BJ (cell line): ENCODE measurements at places on chromosomes 4 and X.
A peak's percentile ranks its signal among the peaks of the same experiment; 100 is the strongest.

- no peak for DNase-seq
Measured at GRCh38 chrX:18252644-18253359, 32.1 kb upstream of the BEND2 start.

DNA sequence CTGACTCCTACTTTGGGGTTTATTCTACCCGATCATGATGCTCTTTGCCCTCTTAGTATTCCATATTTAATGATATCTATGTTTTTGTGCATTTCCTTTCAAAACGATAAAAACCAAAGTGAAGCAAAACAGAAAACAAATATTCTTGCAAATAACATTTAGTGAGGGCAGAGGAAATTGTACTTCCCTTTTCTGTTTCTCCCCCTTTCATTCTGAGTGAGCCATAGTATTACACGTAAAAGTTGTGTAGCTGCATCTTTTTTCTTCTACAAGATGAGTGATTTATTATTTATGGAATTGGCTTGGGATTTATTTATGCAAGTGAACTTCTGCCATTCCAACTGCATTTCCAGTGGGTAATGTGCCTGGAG lies 109.9 kb downstream of the AFF2 start:
- DNase-seq, result no peak

- no peak for DNase-seq
Measured at GRCh38 chr4:85512446-85513205, 37.7 kb downstream of the ARHGAP24 start.

DNA sequence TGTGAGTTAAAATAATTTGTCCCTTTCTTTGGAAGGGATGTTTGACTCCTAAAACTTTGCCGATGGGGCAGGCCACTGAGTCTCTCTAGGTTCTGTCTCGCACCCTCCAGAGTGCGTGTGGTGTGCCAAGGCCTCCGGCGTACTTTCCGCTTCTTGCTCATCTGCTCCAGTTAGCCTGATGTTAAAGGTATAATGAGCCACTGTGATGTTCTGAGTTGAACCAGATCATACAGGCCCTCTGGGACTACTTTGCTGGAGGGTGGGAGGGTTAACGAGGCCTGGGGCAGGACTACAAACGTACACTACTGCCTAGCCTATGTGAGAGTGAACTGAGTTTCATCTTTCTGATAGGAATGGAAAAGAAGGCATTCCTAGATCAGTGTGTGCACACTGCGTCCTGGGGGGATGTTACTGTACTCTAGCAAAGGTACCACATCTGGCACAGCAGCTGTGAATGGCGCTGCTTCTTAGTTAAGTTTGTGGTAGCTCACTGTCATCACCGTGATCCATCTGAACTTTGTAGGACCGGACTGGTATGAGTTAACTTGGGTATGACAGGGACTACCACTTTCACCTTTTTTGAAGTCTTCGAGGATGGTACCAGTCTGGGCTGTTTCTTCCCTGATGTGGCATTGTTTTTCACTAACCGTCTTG lies 60.2 kb downstream of the RGS12 start:
- no peak for DNase-seq

GRCh38 chrX:40057405-40057804 lies 40.4 kb downstream of the BCOR start:
- DNase-seq, result no peak

DNA sequence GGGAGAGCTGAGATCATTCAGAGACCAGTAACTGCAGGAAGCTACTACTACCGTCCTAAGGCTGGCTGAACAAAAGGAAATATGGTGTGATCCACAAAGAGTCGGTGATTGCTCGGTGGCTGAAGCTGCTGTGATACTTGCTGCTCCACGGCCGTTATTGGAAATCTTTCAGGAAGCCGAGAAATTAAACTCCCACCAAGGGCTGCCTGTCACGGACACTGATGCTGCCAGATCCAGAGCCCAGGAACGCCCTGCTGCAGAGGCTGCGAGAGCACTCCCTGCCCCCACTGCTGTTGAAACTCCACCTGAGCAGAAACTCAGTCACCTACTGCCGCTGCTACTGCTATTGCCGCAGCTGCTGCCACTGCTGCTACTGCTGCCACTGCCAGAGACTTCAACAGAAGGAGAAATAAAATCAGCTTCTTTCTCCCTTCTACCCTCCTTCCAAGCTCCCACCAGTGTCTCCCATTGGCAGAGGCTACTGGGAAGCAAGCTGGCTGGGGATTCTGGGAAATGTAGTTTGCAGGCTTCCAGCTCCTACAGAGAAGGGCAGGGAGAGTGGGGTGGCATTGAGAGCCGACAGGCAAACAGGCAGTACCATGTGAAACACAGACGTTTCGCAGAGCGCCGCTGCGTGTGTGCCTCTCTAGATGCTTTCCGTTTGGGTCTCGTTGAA lies 126.0 kb upstream of the ENPP6 start:
- DNase-seq, result peak; percentile 31

DNA sequence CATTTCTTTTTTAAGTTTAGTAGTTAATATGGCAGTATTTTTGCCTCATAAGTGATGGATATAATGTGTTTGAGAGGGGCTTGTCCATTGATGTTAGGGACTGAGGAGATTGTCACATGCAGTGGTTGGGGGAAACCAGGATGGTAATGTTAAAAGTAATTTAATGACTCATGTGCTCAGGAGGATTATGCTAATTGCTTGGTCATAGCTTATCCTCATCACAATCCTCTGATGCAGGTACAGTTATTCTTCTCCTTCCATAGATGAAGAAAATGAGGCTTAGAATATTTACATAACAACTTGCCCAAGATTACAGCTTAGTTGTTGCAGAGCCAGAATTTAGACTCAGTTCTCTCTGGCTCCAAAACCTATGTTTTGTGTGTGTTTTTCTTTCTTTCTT lies 94.4 kb upstream of the SCML1 start:
- DNase-seq, result no peak

GRCh38 chr4:13876131-13876530 lies 248.6 kb upstream of the BOD1L1 start:
- DNase-seq, result no peak

- DNase-seq, result peak; percentile 37
Measured at GRCh38 chr4:33052241-33052640, 2332.1 kb downstream of the PCDH7 start.

- DNase-seq, result no peak
Measured at GRCh38 chr4:185339941-185340340, 55.8 kb downstream of the LRP2BP start.

GRCh38 chr4:69831270-69831627 lies 28.7 kb downstream of the SULT1E1 start:
- no peak for DNase-seq

GRCh38 chr4:104930298-104930697 lies 216.4 kb upstream of the TET2 start:
- DNase-seq, result no peak

DNA sequence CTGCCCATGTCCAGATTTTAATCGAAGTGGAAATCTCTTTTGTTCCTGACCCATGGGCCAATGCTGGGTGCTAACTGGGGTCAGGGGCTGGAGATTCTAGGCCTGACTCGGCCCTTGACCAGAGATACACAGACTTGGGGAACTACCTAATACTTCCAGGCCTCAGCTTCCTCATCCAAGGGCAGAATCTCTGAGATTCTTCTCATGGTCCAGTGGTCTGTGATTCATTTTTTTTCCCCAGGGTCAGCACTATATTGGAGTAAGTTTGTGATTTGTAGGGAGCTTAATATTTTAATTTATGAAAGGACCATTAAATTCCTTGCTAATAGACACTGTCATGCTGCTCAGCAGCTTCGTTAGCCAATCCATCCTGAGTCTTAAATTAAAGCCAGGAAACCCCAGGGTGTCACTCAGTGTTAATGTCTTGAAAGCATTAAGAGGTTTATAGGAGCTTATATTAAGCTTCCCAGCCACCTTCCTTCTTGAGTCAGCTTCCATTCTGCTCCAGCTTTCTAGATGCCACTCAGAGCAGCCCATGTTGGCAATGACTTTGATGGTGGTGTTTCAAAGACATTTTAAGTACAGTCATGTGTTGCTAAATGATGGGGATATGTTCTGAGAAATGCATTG lies 27.0 kb upstream of the PROM1 start:
- DNase-seq, result no peak

GRCh38 chrX:109301177-109301576 lies 180.7 kb downstream of the GUCY2F start:
- no peak for DNase-seq

DNA sequence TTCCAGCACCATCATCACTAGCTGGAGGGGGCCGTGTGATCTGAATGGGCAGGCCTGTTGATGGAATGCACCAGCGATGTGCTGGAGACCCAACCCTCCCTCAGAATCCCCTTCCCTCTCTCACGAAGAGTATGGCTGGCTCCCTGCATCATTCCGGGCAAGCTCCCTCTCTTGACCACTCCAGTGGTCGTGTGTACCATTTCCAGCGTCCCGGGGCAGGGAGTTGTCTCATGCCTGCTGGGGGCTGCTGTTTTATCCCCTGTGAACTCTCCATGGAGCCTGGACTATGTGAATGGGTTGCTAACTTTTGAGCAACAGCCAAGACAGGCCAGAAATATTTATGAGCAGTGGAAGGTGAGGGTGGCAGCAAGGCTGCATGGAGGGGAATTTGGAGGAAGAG lies 8.1 kb downstream of the CSAG1 start:
- DNase-seq, result no peak

DNA sequence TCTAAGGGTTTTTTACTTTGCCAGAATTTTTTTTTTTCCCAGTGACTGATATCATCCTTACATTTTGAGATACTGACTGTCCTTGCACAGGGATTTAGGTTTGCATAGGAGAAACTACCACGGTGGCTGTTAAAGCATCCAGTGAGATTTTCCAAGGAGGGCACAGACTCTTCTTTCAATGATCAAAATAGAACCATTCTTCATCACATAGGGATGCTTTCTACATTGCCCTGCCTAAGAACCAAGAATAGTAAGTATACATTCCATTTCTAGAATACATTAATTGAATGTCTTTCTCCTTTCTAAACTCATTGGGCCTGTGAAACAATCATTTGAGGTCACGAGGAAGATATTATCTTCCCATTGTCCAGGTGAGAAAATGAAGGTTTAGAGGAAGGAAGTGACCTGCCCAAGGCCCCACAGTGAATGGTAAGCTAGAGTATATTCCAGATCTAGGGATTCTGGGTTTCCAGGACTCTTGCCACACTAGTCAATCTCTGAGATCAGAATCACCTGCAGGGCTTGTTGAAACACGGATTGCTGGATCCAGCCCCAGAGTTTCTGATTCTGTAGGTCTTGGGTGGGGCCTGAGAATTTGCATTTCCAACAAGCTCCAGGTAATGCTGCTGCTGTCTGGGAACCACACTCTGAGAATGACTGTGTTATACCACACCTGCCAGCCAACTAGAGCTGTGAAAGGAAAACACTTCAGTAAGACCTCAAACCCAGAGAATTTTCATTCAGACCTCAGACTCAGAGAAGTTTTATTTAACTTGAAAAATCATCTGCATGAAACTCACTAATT lies 17.7 kb upstream of the TMEM154 start:
- no peak for DNase-seq

- no peak for DNase-seq
Measured at GRCh38 chr4:133000012-133000411, 149.1 kb upstream of the PCDH10 start.

- no peak for DNase-seq
Measured at GRCh38 chrX:2967584-2967983, 38.4 kb upstream of the ARSD start.

DNA sequence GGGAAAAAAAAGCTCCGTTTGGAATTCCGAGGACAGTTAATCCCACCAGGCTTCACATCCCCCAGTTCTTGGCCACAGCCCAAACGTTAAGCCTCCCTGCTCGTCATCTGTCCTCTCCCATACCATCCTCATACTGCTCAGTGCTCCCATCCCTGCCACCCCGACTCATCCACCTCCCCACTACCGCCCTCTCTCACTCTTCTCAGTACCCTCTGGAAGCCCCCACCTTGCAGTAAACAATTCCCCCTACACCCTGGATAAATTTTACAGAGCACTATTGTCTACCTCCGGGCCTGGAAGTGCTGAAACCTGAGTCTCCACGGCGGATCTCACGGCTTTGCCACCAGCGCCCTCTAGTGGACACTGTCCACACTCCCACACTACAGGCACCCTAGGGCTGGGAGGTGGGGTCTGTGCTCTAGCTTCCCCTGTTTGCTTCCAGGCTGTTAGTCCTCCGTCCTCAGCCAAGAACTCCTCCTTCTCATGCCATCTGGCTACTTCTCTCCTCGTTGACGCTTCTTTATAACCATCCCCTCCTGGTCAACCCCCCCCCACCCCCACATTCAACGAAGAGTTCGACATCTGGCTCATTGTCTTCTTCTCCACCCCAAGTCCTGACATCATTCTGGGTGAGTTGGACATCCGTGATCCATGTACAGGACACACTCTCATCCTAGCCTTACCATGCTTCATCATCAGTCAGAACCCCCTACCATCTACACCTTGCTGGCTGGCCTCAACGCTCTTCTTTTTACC lies 54.5 kb downstream of the RTL9 start:
- no peak for DNase-seq

- DNase-seq, result no peak
Measured at GRCh38 chr4:141705048-141705746, 68.8 kb downstream of the IL15 start.

GRCh38 chr4:181933471-181933870 lies 309.7 kb upstream of the TENM3 start:
- DNase-seq, result no peak

DNA sequence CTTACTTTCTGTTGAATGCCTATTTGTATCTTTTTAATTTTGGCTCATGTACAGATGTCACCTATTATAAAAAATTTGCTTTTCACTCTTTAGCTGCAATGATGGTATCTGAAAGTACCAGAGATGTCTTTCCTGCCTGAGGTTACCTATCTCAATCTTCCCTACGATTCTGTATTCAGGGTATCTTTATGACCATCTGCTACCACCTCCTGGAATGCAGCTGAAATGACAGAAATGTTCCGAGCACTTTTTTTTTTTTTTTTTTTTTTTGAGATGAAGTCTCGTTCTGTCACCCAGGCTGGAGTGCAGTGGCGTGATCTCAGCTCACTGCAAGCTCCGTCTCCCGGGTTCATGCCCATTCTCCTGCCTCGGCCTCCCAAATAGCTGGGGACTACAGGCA lies 136.4 kb downstream of the REPS2 start:
- DNase-seq, result no peak

GRCh38 chrX:38985375-38985774 lies 184.1 kb downstream of the MID1IP1 start:
- DNase-seq, result no peak

DNA sequence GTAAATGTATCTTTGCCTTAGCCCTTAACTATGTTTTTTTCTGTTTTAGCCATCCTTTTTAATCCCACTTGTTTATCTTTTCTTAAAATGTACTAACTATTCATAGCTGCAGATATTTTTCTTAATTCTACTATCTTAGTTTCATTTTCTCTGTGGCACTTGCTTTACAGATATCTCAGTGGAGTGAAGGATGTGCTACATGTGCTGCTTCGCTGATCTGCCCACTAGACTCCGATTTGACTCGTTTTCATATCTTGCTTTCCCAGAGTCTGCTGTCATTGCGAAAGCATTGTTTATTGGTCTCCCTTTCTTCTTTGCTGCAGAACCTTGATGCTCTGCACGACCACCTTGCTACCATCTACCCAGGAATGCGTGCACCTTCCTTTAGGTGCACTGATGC lies 30.6 kb downstream of the GUCY1B1 start:
- no peak for DNase-seq
